ENCODE measurements at places on chromosomes 2 and 18. TPM values are rescaled to one million over a fixed set of nuclear protein-coding genes. Genes with fewer than 3 reads are reported as not detected.

Gene CAPN13
- polyA plus RNA-seq = 19.7 TPM

DNA sequence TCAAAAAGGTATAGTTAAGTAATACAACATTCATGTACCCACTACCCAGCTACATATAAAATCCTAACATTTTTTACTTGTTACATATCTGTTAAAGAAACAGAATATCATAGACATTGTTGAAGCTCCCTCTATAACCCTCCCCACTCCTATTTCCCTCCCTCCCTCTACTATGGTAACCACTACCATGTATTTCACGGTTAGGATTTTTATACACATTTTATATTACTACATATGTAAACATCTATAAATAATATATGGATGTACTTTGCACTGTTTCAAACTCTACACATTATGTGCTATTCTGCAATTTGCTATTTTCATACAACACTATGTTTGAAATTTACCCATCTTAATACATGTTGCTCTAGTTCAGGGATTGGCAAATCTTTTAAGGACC is 36.3 kb downstream of the THOC1 start:
- DNase-seq = no peak

DNA sequence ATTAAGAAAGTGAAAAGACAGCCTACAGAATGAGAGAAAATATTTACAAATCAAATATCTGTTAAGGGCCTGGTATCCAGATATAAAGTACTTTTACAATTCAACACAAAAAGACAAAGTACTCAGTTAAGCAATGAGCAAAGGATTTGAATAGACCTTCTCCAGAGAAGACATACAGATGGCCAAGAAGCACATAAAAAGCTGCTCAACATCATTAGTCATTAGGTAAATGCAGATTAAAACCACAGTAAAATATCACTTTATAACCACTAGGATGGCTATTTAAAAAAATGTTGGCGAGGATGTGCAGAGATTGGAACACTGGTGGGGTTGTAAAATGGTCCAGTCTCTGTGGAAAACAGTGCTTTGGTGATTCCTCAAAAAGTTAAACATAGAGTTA is 38.9 kb downstream of the RAB31 start:
- no peak for DNase-seq

Gene OTOS
- polyA plus RNA-seq = not detected

Data from large intestine (tissue), 12 donors.